Liver (tissue), 10 donors: ENCODE measurements at places on chromosomes 3 and 15.

DNA sequence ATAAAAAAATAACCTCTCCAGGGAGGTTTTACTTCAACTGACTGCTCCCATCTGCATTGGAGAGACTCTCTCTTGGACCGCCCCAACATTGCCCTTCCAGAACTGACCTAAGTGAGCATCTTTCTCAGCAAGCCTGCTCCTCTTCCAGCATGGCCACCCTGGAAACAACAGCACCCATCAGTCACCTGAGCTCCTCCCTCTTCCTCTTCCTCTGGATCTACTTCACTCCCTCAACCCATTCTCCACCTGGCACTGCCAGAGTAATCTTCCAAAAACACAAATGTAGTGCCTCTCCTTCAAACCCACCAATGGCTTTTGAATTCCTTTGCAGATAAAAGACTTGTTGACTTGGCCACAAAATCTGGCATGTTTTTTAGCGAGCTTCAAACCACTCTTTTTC lies 128.8 kb upstream of the NR2F2 start:
- DNase-seq: no peak
- H3K4me3 ChIP-seq: no peak overlapping the region
- H3K36me3 ChIP-seq: no peaks in the 10 kb centered on the region

- no peak overlapping the region for H3K27ac ChIP-seq
- no peak for DNase-seq
- H3K27me3 ChIP-seq: no peaks in the 10 kb centered on the region
- H3K4me3 ChIP-seq: no peak overlapping the region
- peaks cover 3% of the 10 kb centered on the region for H3K4me1 ChIP-seq
Observed at GRCh38 chr3:45017821-45018220, 8.3 kb upstream of the CLEC3B start.

- H3K36me3 ChIP-seq: no peaks in the 10 kb centered on the region
- H3K27ac ChIP-seq: peak overlapping the region; percentile 79
- H3K4me1 ChIP-seq: peaks cover 23% of the 10 kb centered on the region
- H3K4me3 ChIP-seq: no peak overlapping the region
- DNase-seq: peak; percentile 92
Observed at GRCh38 chr3:195914648-195915473, 6.5 kb upstream of the TNK2 start.

GRCh38 chr3:49311283-49311682 lies 28.6 kb downstream of the USP4 start:
- no peaks in the 10 kb centered on the region for H3K4me1 ChIP-seq
- H3K27me3 ChIP-seq: no peaks in the 10 kb centered on the region
- H3K27ac ChIP-seq: no peak overlapping the region

- H3K27me3 ChIP-seq: no peaks in the 10 kb centered on the region
- H3K27ac ChIP-seq: no peak overlapping the region
- H3K4me1 ChIP-seq: peaks cover 26% of the 10 kb centered on the region
Observed at GRCh38 chr3:134796281-134797056, 1.4 kb downstream of the EPHB1 start.

- H3K36me3 ChIP-seq: no peaks in the 10 kb centered on the region
- no peak for DNase-seq
- H3K27me3 ChIP-seq: no peaks in the 10 kb centered on the region
- H3K4me3 ChIP-seq: no peak overlapping the region
- no peaks in the 10 kb centered on the region for H3K4me1 ChIP-seq
- H3K27ac ChIP-seq: no peak overlapping the region
Observed at GRCh38 chr3:181454451-181455027, 257.2 kb upstream of the SOX2 start.

DNA sequence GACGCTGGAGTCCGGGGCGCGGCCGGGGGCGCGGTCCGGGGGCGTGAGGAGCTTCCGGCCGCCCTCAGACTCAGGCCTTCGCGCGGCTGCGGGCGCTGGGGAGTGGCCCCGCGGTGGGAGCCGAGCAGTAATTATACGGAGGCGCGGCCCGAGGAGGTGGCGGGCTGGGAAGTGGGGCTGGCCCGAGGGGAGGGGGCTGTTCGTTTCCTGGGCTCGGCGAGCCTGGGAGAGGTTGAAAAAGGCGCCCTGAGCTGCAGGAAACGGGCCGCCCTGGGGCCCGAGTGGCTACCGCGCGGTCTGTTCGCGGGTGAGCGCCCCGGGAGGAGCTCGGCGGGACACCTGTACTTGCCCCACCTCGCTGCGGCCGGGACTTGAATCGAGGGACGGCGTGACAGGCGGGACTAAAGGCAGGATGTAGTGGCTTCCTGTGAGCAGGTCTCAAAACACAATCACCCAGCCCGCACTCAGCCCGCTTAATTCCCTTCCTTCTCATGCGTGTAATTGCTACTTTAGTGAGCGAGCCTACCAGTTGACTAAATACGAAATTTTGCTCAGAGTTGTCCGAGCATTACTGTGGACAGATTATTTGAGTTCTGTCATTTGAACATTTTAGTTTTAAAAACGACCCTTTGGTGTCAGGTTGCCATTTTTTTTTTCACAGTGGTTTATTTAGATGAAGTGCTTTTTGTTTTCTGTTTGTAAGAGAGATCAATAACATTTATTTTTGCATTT lies 860 bp downstream of the RASA2 start:
- H3K36me3 ChIP-seq: no peaks in the 10 kb centered on the region
- H3K4me3 ChIP-seq: peak overlapping the region; percentile 88
- H3K27me3 ChIP-seq: no peaks in the 10 kb centered on the region
- peak; percentile 68 for DNase-seq
- H3K27ac ChIP-seq: peak overlapping the region; percentile 97
- H3K4me1 ChIP-seq: peaks cover 8% of the 10 kb centered on the region
